ENCODE measurements at places on chromosomes 5 and 9.

GRCh38 chr9:124222918-124223720 lies 34.6 kb upstream of the NEK6 start:
- DNase-seq = peak; percentile 39

GRCh38 chr9:27765266-27766072 lies 192.2 kb upstream of the C9orf72 start:
- DNase-seq = peak; percentile 38

- DNase-seq = no peak
Observed at GRCh38 chr5:148229840-148230239, 8.5 kb upstream of the MARCOL start.

GRCh38 chr5:133919148-133920136 lies 49.0 kb downstream of the C5orf15 start:
- DNase-seq = no peak

DNA sequence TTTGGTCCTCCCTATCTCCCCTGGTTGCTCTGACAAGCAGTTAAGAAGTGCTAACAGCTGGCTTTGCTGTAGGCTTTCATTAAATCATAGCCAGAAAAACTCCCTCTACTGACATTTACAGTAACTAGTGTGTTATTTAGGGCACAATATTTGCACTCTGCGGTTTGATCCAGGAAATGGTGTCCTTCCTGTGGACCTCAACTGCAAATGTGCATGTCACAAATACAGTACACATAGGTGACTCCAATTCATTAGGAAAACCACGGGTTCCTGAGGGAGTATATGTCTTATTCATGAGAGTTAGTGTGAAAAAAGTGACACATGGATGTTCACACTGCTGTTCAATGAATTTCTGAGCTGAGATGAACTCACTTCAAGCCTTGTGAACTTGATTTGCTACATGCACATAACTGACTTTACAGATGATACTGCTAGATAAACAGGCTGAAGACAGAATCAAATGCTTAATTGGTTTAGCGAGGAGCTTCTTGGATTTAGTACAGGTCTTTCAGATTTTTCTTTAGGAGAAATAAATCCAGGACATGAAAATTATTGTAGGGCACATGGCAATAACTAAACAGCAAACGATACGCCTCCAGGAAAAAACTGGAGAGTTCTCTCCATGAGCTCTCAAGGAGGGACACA lies 281.5 kb downstream of the EFNA5 start:
- peak; percentile 51 for DNase-seq

DNA sequence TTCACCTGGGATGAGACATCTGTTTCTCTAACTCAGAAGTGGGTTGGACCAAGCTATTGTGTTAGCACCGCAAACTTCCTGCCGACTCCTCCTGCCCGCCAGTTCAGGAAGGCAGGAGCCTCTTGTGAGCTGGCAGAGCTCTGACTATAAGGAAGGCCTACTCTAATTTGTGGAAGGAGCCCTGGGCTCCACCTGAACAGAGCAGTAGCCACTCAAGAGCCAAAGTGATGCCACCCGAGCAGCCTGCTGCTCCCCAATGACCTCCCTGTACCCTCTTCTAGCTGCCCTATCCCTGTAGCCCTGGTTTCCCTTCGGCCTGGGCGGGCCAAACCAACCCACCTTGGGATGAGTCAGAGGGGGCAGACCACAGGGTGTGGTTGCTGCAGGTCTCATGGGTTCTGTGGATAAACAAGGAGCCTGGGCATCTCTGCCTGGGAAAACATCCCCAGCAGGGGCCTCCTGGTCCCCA lies 81.6 kb downstream of the PSD2 start:
- no peak for DNase-seq

DNA sequence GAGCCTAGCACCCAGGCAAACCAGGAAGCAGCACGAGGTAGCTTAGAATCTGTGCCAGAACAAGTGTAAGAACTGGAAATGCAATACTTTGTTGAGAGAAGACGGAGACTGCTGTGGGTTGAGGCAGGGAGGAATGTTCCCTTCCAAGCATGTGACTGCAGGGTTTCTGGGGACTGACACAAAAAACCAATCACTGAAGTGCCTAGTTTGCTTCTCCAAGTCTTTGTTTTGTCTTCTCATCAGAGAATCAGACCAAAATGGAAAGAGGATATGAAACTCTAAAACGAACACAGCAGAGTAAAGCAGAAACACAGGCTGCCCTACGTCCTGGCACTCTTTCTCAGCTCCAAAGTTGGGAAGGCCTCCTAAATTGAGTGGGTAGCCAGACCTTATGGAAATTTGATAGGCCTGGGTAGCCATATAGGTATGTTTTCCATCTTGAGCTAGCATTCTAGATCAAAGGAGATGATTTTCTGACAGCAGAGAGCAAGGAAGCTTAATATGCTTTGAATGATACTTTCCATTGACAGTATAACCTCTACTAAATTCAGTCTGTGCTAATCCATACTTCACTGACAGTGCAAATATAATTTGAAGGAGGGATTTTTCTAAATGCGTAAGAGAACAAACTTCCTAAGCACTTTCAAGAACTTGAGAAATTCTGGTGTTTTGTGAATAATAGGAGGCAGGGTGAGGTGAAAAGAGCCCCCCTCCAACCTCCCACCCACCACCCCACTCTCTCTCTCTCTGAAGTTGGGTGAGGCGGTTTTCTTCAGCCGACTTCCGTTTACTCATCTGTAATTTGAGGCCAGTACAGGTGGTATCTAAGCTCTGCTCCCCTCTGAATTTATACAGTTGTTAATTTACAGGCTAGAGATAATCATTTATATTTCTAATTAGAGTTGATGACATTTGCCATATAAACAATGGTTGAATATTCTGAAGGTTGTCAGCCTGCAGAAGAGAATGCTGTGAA lies 5.5 kb downstream of the ADRB2 start:
- DNase-seq = no peak

DNA sequence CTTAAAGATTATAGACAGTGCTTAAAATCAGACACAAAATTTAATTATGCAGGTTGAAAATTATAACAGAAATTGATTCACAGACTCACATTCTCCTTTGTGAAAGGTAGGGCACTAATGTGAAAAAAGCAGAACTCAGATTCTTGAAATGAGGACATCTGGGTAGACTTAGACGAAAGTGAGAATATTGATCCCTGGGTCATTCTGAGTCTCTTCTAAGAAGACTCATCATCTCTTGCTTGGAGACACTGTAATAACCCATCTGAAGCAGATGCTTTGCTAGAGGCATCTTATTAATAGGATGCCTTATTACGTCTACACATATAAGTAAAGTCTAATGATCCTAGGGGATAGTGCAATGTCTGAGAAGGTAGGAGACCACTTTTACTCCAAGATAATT lies 274.4 kb downstream of the HINT1 start:
- DNase-seq = no peak

DNA sequence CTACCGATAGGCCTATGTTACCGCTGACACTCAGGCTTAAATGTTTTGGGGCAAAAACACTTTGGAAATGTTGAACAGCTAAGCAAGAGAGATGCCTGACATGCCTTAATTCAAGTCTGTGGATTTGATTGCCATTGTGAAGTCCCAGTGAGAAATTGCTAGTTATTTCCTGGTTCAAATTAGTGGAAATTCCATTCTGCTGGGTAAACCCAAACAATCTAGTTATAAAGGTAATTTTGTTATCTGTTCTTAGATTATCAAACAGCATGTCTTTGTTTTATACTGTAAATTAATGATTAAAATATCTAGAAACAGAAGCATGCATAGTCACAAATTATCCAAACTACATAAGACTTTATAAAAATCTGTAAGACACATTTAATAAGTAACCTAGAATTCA lies 96.6 kb downstream of the PJA2 start:
- peak; percentile 15 for DNase-seq

- no peak for DNase-seq
Observed at GRCh38 chr5:177353093-177353492, 1.6 kb upstream of the LMAN2 start.

- DNase-seq = peak; percentile 77
Observed at GRCh38 chr5:156475182-156476157, 148.5 kb downstream of the SGCD start.

DNA sequence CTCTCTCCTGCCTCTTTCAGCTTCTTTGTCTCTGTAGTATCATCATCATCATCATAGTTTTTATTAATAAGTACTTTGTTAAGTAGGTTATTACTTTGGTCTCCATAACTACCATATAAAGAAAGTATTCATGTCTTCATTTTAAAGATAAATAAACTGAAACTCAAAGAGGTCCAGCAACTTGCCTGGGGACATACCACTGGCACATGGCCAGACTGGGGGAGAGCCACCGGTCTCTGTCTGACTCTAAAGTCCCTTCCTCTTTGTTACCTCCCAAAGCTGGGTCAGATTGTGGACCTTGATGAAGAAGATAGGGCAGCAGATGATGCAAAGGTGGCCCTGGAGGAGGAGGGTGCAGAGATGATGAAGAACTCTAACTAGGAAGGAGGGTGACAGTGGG lies 8.5 kb downstream of the CDX1 start:
- no peak for DNase-seq

DNA sequence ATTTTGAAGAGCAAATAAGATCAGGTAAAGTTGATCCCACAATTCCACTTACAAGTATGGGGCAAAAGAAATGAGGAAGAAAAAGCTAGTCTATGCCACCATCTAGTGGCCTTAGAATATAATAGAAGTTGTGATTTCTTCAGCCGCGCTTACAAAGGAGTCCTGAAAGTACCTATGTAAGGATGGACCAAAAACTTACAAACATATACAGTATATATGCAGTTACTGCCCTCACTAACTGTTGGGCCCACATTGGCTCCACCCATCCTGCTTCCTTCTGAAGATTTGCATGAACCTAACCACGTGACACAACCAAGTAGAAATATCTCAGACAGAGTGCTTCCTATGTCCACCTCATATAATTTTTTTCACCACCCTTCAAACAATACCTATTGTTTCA lies 11.7 kb upstream of the OR13D1 start:
- peak; percentile 62 for DNase-seq

DNA sequence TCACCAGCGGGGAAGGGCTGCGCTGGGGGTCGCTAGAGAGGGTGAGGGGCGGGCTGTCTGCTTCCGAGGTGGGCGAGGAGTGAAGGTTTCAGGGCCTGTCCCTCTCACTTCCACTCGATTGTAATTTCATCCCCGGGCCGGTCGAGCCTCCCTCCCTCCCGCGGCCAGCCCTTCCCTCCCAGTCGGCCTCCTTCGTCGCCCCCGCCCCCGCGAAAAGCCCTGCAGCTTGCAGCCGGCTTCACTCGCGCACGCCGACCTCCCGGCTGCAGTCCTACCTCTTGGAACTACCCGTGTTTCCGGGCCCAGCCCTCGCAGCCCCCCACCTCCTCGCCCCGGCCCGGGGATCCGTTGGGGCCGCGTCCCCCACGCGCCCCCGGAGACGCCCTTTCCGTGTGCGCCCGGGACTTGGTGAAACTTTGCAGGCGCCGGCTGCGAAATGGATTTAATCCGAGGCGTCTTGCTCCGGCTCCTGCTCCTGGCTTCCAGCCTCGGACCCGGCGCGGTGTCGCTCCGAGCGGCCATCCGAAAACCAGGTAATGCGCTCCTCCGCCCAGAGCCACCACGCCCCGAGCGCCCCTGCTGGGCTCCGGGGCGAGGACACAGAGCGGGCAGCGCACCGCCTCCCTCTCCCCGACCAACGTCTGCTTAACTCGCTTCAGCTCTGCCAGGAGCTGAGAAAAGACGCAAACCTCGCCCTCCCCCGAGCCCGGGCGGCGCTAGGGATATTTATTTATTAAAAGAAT lies at the start of gene EGFLAM:
EGFLAM (plus strand) TSS at position 241 of the 743 bp plus-strand sequence; CDS start at position 437, 196 bp downstream.
- DNase-seq = peak; percentile 45

- DNase-seq = peak; percentile 71
Observed at GRCh38 chr9:130938652-130939404, at the start of gene FIBCD1. Gene FIBCD1, minus strand, starts transcription at chr9:130939247. Its CDS starts 640 bp downstream, at chr9:130938607.

Measured in astrocyte of the hippocampus (primary cell).